ENCODE measurements at places on chromosomes 6 and 20. TPM values are rescaled to one million over a fixed set of nuclear protein-coding genes. Genes with fewer than 3 reads are reported as not detected.
A peak's percentile ranks its signal among the peaks of the same experiment; 100 is the strongest.

The SULF2 gene
- total RNA-seq = 83.0 TPM

The NMBR gene
- total RNA-seq = not detected

The APCDD1L gene
- 2.4 TPM for total RNA-seq

The HLA-DRB5 gene
- 1.4 TPM for total RNA-seq

The RAMACL gene
- 1.3 TPM for total RNA-seq

GRCh38 chr6:87945966-87946365, 101.7 kb upstream of the SPACA1 start:
- peak; percentile 46 for DNase-seq

GRCh38 chr6:53312355-53312754, 36.4 kb downstream of the ELOVL5 start:
- DNase-seq = no peak

GRCh38 chr20:7829031-7829430, 111.2 kb downstream of the HAO1 start:
- DNase-seq = no peak

DNA sequence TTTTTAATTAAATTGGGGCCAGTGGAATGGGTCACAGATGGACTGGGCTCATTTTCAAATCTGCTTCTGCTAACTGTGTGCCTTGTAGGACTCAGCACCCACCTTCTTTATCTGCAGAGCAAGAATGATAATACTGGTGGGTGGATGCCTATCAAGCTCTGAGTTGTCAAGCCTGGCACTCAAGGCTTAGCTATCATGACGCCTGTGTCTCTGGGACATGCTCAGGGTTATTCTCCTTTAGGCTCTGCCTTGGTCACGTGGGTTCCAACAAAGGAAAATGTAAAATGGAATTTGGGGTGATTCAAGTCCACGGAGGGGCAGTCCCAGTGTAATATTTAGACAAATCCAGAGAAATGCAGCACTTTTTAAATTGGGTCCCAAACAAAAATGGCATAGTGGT, 202.3 kb downstream of the TSHZ2 start:
- DNase-seq = no peak

- no peak for DNase-seq
Measured at GRCh38 chr20:37902504-37903313, at the start of gene VSTM2L. VSTM2L (plus strand) TSS chr20:37903127; CDS start chr20:37903351, 224 bp downstream.

- DNase-seq = no peak
Measured at GRCh38 chr6:132872923-132873322, 58.6 kb downstream of the RPS12 start.

DNA sequence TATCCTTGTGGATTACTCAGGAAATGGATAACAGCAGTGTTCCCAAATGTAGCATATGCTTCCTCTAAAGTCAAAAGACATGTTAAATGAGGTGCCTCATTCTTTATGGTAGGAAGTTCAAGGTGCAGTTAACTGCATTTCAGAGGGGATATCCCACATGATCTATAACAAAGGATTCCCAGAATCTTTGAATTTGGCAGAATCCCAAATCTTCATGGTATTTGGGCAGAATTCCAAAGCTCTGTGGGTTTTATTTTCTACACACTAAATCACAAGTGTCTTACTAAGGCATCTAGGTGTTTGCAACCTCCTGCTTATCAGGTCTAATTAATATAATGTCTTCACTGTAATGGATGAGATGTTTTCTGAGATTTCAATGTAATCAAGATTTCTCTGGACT, 364.3 kb upstream of the MAN1A1 start:
- no peak for DNase-seq

- no peak for DNase-seq
Measured at GRCh38 chr6:53333439-53334408, 15.0 kb downstream of the ELOVL5 start.

GRCh38 chr20:63651942-63652191, 1.4 kb downstream of the STMN3 start:
- no peak for DNase-seq

DNA sequence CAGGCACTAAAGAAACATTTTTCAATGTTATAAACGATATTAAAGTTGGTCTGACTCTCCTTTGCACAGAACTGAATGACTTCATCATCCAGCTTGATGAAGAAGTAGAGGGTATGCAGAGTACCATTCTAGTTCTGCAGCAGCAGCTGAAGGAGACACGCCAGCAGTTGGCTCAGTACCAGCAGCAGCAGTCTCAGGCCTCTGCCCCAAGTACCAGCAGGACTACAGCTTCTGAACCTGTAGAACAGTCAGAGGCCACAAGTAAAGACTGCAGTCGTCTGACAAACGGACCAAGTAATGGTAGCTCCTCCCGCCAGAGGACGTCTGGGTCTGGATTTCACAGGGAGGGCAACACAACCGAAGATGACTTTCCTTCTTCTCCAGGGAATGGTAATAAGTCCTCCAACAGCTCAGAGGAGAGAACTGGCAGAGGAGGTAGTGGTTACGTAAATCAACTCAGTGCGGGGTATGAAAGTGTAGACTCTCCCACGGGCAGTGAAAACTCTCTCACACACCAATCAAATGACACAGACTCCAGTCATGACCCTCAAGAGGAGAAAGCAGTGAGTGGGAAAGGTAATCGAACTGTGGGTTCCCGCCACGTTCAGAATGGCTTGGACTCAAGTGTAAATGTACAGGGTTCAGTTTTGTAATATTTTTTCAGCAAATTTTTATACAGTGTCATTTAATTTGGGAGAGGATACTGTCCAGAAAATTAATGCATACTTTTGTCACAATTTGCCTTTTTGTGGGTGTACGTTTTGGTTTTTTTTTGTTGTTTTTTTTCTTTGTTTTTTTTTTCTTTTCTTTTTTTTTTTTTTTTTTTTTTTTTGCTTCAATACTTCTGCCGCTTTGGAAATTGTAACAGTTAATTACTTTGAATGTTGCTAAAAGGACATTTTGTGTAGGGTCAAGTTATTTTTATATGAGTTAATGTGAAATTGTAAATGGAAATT, 6.6 kb upstream of the ACAT2 start:
- no peak for DNase-seq

DNA sequence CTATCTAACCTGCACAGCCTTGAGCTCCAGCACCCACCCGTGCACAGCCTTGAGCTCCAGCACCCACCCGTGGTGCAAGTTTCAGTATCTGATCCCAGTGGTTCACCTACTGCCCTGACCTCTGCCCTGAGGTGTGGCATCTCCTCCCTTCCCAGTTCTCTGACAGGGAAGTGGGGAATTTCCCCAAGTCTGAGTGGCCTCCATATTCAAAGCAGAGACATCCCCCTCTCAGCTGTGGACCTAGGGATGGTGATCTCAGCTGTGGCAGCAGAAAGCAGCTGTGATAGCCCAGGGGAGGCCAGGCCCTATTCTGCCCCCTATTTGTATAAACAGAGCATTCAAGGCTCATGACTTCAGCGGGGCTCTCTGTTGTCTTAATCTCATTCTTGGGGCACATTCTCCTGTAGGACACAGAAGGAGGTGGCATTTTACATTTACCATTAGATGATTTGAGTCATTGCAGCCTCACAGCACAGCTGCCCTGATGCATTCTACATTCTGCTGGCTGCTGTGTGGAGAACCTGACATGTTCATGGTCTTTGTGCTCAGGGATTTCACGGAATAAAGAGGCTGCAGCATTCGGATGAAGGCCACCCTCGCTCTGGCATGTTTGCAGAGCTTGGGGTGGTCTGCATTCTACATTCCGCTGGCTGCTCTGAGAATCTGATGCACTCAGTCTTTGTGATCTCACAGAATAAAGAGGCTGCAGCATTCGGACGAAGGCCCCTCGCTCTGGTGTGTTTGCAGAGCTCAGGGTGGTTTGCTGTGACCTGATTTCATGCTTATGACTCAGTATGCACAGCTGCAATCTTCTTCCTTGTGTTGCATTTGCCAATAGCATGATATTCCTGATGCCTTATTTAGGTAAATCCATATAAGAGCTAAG, 16.9 kb downstream of the GPR31 start:
- no peak for DNase-seq

DNA sequence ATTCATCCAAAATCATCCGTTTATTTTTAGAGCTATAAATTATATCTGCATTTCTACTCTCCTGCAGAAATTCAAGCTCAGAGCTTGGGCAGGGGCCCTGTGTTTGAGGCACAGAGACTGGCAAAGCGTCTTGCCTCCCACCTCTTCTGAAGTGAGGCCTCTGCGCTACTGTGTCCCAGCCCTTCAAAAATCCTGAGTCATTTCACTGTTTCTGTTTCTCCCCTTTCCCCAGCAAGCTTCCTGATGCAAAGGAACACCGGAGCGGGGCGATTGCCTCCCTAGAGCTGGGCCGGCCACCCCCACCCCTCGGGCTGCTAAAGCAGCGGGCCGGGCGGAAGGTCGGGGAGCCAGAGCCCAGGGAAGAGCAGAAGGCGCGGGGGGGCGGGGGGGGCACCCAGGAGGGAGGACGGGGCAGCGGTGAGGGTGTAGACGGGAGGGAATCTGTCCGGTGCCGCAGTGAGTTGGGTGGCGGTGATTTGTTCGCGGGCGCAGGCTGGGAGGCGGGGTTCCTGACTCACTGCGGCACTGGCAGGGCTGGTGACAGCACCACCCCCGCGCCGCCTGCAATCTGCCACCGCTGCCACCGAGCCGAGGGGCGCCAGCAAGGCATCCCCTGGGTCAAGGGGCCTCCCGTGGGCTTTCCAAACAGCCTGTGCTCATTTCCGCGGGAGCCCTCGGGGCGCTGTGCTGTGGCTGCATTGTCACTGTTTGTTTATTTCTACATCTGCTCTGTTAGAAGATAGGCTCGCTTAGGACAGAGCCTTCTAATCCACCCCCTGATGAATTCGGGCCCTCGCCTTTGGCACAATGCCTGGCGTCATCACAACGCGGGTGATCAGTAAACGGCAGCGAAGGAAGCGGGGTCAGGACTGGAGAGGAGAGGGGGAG, 46.5 kb upstream of the SNAP25 start:
- no peak for DNase-seq

DNA sequence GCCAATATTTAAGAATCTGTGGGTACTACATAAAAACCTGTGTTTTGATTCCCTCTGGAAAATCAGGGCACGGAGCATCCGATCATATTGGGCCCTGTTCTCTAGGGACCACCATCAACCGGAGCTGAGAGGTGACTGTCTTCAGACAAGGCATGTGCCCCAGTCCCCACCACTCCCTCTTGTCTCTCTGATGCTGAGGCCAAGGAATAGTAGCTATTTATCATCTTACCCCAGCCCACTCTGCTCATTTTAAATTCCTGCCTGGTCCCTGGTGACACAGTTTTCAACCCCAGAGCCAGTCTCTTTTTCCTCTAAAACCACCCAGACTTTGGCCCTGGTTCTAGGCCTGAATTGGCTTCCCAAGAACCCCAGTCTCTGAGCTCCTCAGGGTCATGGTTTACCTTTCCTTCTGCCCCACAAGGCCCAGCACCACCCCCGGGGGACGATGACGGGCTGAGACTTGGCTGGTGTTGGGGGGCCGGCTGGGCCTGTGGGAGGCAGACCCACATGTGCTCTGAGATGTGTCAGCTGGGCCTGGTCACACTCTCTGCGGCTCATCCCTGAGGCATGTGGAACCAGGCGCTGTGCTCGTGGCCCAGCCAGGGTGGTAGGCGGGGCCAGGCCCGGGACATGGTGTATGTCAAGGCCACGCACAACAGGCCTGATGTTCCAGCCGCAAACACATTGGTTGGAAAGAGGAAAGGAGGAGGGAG, 114.4 kb downstream of the CEBPB start:
- DNase-seq = peak; percentile 92

- DNase-seq = no peak
Measured at GRCh38 chr6:5636210-5637030, 370.3 kb downstream of the NRN1 start.
